Esophagus muscularis mucosa (tissue), 4 donors: ENCODE measurements at places on chromosomes 12 and 14. TPM values are rescaled to one million over a fixed set of nuclear protein-coding genes. Genes with fewer than 3 reads are reported as not detected.

NUAK1 gene
- 7.6 TPM for total RNA-seq

GLI1 gene
- total RNA-seq: 0.98 TPM

PA2G4 gene
- total RNA-seq: 133 TPM

ASB2 gene
- 53.5 TPM for total RNA-seq

RTL1 gene
- not detected for total RNA-seq

NPAS3 gene
- 5.8 TPM for total RNA-seq

CLEC4D gene
- not detected for total RNA-seq

SPTB gene
- total RNA-seq: 1.8 TPM

TBK1 gene
- total RNA-seq: 22.8 TPM

SLC8A3 gene
- 0.83 TPM for total RNA-seq

PPP4R4 gene
- 0.34 TPM for total RNA-seq

TMEM119 gene
- 8.9 TPM for total RNA-seq

RIPK3 gene
- 5.8 TPM for total RNA-seq

HPD gene
- total RNA-seq: 1.7 TPM
